GM13977 (cell line): ENCODE measurements at places on chromosomes 6 and 20.

DNA sequence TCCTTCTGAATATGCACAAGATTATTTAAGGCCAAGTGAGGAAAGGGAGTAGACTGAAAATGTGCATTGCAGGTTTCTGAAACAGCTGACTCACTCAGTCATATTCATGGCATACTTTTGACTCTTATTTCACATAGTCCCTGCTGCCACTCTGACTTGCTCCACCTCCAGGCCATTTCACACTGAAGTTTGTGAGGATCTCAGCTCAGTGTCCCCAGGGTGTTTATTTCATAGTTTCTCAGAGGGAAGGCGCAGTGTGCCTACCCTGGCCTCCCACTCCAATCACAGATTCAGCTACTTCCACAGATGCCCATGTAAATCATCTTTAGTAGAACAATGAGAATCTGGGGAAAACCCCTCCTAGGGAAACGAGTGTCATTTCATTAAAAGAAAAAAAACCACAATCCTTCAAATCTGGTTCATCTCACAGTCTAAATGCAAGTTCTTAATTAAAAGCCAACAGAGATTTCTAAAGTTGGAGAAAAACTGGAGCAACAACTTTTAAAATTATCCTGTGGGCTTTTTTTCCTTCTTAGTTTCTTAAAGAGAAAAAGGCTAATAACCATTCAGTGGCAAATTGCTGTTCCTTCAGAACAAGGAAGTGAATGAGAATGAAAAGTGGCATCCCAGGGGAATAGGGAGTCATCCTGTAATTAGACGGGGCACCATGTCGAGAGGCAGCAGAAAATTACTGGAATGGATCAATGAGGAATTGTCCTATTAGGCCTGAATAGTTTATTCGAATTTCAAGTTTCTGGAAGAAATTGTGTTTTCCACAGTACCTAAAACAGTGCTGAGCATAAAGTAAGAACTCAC, 133.6 kb downstream of the TFAP2B start:
- DNase-seq, result no peak

DNA sequence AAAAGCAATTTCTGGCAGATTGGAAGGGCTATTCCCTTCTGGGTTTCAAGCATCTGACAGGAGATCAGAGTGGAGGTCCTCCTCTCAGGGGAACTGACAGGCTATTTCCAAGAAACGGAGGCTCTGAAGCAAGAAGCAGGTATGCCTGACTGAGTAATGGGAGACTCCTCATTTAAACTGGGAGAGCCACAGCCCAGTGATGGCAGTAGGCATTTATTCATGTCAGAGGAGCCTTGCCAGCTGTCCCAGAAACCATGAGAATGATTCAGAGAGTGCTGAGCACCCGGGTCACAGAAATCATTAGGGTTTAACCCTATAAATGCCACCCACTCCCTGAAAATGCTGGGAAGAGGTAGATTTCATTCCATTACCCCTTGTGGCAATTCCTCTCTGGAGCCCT, 247.5 kb upstream of the RNF217 start:
- DNase-seq, result no peak

GRCh38 chr20:625360-625932, 15.3 kb upstream of the TCF15 start:
- DNase-seq, result no peak

- no peak for DNase-seq
Measured at GRCh38 chr20:3164043-3164762, 4.5 kb upstream of the FASTKD5 start.

DNA sequence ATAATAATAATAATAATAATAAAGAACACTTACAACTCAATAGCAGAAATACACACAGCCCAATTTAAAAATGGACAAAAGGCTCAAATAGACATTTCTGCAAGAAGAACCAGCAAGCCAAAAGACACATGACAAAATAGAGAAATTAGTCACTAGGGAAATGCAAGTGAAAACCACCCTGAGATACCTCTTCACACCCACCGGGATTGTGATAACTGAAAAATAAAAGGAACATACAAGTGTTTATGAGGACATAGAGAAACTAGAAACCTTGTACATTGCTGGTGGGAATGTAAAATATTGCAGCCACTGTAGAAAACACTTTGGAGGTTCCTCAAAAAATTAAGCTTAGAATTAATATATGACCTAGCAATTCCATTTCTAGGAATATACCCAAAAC, 59.2 kb downstream of the ZDHHC14 start:
- no peak for DNase-seq

GRCh38 chr6:21149470-21149869, 444.1 kb upstream of the SOX4 start:
- DNase-seq, result no peak

DNA sequence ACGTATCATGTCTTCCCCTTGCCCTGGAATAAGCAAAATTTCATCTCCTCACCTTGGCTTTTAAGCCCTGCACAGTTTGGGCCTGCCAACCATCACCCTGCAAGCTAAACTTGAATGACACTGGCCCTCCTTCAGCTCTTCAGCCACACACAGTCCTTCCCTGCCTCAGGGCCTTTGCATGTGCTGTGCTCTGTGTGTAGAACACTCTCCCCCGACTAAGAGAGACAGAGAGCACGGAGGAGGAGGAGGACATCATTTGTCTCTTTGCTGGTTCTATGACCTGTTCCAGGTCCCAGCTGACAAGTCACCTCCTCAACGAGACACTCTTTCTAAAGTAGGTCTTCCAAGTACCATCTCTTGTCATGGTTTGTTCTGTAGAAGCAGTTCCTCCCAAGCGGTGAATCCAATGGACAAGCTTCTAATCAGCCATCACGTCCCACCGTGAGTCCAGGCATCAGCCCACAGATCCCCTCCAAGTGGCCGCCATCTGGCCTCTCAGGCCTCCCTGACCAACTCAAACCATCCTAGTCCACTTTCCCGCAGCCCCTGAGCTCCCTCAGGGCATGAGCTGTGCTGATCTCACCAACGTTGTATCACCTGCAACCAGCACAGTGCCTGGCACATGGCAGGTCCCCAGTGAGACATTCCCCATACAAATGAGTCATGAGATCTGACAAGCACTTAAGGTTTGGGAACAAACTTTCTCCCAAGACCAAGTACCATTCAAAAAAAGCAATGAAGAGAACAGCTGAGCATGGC, 30.5 kb downstream of the NFATC2 start:
- no peak for DNase-seq

DNA sequence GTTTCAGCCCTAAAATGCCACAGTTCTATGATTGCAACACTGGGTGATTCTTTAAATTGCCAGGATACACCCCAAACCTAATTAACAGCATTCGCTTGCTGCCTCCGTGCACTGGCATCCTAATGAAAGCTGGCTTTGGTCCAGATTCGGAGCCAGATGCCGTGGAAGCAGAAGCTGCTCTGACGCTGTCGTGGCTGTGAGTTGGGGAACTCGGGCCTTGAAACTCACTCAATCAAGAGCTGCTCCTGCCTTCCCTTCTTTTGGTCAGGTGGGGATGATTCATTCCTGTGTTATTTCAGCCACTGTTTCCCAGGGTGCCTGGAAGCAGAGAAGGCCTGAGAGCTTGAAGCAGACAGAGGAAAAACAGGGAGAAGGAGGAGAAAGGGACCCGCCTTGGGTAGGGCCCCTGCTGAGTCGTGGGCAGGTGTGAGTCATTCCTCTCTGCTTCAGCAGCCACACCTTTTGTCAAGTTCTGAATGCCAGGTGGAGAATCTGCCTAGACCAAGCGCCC, 36.2 kb upstream of the DSP start:
- DNase-seq, result no peak

- no peak for DNase-seq
Measured at GRCh38 chr6:152312434-152312833, 324.7 kb downstream of the SYNE1 start.

- no peak for DNase-seq
Measured at GRCh38 chr6:21048047-21048446, 513.8 kb downstream of the CDKAL1 start.

- DNase-seq, result no peak
Measured at GRCh38 chr6:21138336-21139069, 455.0 kb upstream of the SOX4 start.

DNA sequence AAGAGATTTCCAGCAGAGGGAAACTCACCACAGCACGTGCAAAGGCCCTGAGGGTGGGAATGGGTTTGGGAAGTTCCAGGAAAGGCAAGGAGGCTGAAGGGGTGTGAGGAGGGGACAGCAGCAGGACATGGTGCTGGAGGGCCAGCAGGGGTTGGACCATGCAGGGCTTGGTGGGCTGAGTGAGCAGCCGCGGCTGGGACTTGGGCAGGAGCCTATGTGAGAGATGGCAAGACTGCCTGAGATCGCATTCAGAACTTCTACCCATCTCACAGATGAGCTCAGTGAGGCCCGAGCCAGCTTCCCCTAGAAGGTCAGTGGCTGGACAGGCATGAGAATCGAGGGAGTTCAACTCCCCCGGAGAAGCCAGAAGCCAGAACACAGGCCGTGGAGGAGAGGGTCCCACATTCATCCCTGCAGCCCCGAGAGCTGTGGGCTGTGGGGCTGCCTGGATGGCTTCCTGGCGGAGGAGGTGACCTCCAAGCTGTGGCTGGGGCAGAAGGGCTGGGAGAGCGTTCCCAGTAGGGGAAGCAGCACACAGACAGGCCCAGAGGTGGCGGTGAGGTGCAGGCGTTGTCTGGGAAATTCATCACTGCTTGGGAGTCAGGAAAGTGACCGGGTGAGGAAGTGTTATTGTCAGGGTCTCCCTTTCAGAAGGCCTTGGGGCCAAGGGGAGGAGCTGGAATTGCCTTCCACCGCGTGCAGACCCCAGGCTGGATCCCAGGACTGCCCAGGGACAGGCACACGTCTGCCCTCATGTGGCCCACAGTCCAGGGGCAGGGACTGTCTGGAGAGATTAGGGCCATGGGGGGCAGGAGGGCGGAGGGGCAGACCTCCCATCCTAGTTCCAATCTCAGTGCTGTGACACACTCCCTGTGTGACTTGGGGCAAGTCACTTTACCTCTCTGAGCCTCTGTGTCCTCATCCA, 103.8 kb downstream of the CEBPB start:
- DNase-seq, result no peak

DNA sequence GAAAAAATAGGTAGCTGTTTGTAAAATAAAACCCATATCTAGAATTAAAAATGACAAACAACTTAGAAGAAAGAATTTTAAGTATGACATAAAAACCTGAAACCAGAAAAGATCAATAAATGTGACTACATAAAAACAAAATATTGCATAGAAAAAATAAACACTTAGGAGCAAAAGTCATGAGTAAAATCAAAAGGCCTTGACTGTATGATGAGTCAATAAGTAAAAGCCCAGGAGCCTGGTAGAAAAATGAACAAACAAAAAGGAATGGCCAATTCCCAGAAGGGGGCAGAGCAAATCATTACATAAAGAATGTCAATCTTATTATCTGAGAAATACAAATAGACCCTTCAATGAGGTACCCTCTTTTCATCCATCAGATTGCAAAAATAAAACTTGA, 20.7 kb upstream of the ENPP1 start:
- no peak for DNase-seq

- no peak for DNase-seq
Measured at GRCh38 chr6:40743226-40743625, 156.1 kb upstream of the LRFN2 start.
